ENCODE measurements at places on chromosomes 2 and 18.

DNA sequence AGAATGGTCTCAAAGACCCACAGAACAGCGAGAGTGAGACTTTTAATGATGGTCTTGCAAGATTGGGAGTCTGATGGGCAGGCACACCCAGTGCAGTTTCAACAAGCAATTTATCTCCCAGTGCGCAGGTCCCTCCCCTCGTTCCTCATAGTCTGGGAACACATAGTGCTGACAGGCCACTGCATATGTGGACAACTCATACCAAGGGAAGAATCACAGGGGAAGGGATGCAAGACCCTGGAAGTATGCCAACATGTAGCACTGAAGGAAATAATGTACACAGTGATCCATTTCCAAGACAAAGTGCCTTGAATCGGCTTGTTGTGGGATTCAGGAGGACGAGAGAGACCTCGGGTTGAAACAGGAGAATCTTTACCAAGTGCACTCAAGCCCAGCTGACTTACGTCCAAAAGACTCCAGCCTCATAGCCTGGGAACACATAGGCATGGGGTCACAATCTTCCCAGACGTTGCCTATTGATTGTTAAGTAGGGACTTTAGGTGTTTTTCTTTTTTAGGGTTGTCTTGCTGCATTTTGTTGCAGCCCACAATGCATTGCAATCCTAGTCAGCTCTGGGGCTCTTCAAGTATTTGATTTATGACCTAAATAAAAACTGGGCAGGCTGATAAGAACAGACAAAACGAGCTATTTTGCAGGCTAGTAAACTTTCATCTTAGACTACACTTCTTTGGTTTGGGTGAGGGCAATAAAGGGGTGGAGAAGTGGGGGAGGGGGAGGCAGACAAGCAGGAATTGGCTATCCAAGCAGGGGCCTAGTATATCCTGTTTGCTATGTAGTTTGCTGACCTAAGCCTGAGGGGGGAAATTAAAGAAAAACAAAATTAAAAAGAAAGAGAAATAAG, 24.7 kb upstream of the SERPINB5 start:
- no peak for DNase-seq

- no peak for DNase-seq
Measured at GRCh38 chr2:135803278-135803677, 33.7 kb downstream of the LCT start.

DNA sequence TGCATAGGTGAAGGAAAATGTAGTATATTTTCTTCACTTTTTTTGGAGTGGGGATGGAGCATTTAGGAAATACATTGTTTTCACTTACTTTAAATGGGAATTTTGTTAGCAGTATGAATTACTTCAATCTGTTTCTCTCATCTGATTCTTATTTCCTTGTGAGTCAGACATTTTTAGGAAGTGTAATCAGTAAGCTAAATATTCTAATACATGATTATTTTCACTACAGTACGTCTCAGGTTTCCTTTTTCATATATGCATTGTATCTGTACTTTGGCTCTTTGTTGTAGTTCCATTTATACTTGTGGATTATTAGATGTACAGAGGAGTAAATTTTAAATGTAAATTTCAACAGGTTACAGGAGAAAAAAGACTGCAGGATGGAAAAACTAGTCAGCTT, 27.9 kb downstream of the GPD2 start:
- no peak for DNase-seq

DNA sequence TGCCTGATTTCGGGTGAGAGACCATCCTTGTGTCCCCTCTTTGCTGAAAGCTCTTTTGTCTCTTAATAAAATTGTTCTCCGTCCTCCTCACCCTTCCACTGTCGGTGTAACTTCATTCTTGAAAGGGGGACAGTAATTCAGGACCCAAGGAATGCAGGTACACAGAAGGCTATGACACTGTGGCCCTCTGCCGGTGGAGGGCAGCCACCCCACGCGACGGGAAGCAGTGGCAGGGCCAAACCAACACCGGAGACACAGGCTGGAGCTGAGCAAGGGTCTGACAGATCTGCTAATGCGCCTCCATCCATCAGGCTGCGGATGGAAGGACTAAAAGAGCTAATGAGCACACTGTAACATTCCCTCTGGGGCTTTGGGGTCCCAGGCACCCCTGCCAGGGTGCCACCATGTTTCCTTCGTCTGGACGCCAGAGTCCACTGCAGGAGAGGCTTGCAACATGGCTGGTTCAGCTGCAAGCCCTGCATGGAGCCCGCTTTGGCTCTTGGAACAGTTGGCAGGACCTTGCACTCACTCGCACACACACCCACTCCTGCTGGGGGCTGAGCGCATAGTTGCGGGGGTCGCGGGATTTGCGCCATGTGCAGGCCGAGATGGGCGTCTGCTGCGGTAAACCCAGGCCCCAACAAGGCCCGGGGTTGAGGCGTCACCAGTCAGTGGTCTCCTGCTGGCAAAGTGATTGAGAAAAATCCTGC, 544.1 kb upstream of the CDH7 start:
- DNase-seq: no peak

- no peak for DNase-seq
Measured at GRCh38 chr2:107999158-107999557, 12.8 kb downstream of the SLC5A7 start.

- DNase-seq: no peak
Measured at GRCh38 chr18:7678801-7679200, 111.7 kb downstream of the PTPRM start.

GRCh38 chr18:12256951-12257350, 2.8 kb downstream of the CIDEA start:
- no peak for DNase-seq

DNA sequence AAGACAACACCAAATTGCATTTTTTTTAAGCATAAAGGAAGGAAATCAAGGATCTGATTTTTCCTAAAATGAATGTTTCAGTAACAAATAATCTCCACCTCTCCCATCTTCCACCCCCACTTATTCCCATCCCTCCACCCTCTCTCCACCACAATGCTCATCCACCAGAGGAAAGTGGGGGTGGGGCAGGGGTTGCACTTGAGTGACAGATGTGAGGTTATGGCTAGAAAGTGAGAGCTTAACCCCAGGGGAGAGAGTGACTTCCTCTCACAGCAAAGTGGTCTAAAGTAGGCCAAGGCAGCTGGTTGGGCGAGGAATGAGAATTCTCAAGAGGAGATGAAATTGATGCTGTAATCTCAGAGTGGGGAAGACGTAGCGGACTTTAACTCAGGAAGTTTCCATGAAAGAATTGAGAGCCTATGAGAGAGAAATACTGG, 104.7 kb downstream of the HNRNPLL start:
- DNase-seq: no peak

DNA sequence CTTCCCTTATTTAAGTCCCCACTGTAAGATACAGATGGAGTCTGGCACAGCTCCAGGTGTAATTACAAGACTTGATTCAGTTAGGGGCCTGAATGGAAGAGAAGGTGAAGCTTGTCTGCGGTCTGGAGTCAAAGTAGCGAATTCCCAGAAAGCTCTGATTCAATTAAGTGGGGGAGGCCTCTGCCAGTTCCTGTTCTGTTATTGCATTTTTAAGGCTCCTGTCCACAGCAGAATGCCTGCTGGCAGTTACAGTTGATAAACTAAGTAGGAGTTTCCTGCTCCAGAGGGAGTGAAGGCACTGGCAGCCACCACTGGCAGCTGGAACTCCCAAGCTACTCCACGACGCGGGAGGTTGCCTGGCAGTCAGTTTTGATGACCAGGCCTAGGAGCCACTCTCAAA, 181.1 kb downstream of the SOCS6 start:
- DNase-seq: no peak

- no peak for DNase-seq
Measured at GRCh38 chr2:181164699-181165098, 184.3 kb downstream of the UBE2E3 start.

- no peak for DNase-seq
Measured at GRCh38 chr2:136531731-136532130, 233.6 kb upstream of the THSD7B start.

- DNase-seq: no peak
Measured at GRCh38 chr2:142840436-142840835, 37.0 kb upstream of the KYNU start.

GRCh38 chr2:47225061-47225783, 70.1 kb upstream of the STPG4 start:
- DNase-seq: no peak

GRCh38 chr18:21808185-21808584, 67.6 kb downstream of the MIB1 start:
- DNase-seq: no peak

DNA sequence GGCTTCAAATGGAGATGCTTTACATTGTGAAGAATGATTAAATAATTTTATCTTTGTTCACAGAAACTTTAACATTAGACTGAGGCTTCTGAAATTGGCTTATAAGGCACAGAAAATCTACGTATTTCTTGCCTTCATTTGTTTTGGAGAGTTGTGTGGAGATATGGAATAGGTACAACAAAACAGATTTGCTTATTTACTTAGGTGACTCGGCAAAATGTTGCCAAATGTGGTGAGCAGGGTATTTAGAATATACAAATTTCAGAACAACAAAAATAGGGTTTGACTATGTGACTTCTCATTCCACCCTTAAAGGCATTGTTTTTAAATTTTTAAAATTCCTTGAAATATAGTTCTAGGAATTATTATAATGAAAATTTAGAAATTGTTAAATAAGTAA, 134.2 kb downstream of the KCNJ3 start:
- DNase-seq: no peak

- DNase-seq: no peak
Measured at GRCh38 chr2:25903216-25903776, 25.0 kb upstream of the ASXL2 start.

- DNase-seq: no peak
Measured at GRCh38 chr2:191125646-191126045, 25.1 kb downstream of the STAT4 start.

DNA sequence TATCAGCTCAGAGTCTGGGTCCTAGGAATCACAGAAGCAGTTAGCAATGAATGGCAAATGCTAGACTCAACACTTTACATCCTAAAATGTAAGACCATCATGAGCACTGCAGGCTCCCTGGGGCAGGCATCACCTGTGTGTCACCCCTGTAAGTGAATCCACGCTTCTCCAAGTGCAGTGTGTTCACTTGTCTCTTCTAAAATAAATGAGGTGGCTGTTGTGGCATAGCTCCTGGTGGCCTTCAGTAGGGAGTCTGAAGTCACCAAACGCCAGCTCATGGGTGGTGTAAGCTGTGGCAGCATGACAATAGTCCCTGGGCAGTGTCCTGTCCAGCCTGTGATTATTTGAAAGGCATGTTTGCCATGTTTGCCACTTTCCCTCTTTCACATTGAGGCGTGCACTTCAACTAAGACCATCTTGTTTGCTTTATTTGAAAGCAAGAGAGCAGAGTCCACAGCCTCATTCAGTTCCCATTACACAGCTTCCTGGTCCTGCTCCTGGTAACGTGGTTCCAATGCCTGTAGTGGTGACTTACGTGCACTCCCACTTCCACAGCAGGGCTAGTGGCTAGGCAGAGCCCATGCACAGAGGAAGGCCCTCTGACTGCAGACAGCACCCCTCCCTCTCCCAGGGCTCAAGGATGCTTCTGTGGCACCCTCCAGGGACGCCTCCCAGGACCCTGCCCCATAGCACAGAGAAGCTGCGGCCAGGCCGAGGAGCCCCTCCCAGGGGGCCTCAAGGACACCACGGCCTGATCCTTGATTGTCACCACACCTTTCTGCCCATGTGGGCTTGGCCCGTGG, 24.3 kb downstream of the COA5 start:
- DNase-seq: no peak

GRCh38 chr18:39313992-39314391, 1748.4 kb upstream of the CELF4 start:
- no peak for DNase-seq

- no peak for DNase-seq
Measured at GRCh38 chr2:154794406-154794805, 95.9 kb downstream of the KCNJ3 start.

DNA sequence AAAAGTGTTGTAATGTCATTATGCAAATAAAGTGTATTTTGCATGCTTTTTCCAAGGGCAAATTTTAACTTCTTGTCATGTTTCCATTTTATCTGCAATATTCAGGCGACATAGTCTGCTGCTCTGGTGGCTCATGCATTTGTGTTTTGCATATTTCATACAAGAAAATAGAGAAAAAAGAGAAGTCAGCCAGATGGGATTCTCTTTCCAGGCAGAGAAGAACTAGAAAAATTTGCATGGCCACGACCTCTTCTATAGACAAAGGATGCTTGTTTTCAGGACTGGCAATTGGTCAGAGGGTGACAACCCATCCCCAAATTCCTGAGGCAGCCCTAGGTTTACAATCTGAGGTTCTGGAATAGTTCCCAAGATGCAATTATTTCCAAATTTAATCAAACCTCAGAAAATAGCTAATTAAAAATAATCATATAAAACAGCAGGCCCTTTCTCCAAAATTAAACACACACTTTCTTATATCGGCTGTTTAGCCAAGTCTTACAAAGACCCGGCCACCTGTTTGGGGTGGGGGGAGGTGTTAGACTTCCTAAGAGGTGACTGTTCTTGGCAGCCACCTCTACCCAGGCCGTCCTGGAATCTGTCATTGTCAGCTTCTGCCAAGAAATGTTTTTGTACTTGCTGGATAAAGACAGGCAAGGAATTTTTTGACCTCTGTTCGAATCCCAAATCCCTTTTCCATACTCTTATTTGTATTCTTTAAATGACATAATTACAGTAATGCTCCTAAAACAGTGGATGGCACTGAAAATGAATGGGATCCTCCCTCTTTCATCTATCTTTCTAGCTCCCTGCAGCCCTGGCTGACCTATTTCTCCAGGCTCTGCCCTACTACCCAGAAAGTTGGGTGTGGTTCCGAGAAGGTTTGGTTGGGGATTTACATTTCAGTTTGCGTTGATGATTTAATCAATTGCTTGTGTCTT, 20.8 kb upstream of the SOS1 start:
- DNase-seq: no peak

GRCh38 chr18:74797577-74798151, 200.0 kb downstream of the ZNF407 start:
- DNase-seq: no peak

DNA sequence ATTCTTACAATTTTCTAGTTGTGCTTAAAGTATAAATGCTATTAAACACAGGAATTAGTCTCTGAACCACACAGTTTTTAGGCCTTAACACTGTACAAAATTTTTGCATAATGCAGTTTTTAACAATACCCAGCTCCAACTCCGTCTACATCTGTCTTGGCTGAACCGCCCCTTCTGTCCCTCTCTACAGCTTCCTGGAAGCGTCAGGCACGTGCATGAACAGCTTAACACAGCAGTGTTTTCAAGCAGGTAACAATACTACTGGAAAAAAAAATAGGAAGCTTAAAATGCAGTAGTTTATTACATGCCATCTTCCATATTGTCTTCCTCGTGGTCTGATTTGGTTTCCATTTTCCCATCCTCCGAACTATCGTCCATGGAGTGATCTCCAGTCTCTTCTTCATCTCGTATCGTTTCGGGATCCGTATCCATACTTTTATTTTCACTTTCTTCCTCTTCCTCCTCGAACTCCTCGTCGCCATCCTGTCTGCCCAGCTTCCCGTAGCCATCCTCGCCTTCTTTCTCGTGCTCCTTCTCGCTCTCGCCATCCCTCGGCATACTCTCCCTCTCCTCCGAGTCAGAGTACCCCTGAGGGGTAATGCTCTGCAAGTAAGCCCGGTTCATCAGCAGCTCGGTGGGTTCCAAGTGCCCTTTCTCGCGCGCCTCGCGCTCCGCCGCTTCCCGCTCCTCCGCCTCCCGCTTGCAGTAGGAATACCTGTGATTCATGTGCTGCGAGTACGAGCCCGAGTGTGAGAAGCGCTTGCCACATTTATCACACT, 130.6 kb downstream of the ZEB2 start:
- no peak for DNase-seq

- no peak for DNase-seq
Measured at GRCh38 chr2:10500601-10501361, 52.7 kb upstream of the ODC1 start.

Measured in stimulated activated CD4-positive, alpha-beta T cell treated with anti-CD3 and anti-CD28 coated beads, TNF-alpha, amount 100 ng/mL, for 1 hour (primary cell).